NCI-H345 (cell line): ENCODE measurements at places on chromosomes 1 and 21.

- DNase-seq = no peak
Observed at GRCh38 chr1:27572019-27572678, 31.8 kb downstream of the AHDC1 start.

- DNase-seq = no peak
Observed at GRCh38 chr1:206703661-206704060, 19.0 kb downstream of the MAPKAPK2 start.

- no peak for DNase-seq
Observed at GRCh38 chr21:42146273-42146805, 72.6 kb upstream of the ABCG1 start.

- no peak for DNase-seq
Observed at GRCh38 chr1:3457910-3458883, 3.7 kb downstream of the ARHGEF16 start.

DNA sequence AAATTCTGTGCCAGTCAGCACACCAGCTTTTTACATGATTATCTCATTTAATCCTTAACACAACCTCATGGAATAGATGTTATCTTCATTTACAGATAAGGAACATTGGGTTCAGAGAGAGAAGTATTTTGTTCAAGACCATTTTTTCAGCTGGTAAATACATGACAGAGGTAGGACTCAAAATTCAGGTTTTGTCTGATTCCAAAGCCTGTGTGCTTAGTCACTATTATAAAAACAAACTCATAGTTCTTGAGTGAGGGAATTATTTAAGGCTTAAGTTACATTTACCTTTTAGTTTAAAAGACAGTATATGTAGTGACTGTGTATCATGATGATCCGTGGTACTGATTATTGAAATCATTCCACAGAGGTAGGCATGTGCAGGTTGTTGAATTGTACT, 125.2 kb downstream of the MAGI3 start:
- DNase-seq = no peak

DNA sequence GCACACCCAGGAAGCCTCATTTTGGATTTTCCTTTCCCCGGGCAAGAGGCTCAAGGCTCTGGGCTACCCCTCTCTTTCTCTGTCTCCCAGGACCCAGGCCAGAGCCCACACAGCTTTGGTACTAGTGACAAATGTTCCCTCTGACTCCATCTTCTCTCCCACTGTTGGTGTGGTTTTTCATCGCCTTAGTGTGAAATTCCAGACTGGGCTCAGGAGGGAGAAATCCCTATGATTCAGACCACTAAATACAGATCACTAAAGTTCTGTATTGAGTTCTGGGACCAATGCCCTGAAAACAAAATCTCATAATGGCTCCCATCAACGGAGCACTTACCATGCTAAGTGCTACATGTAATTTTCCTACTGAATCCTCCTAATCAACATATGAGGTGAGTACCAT, 26.1 kb downstream of the IQGAP3 start:
- no peak for DNase-seq

- no peak for DNase-seq
Observed at GRCh38 chr1:54894271-54894670, 7.3 kb upstream of the DHCR24 start.

- no peak for DNase-seq
Observed at GRCh38 chr1:162087574-162087973, 18.1 kb downstream of the NOS1AP start.

DNA sequence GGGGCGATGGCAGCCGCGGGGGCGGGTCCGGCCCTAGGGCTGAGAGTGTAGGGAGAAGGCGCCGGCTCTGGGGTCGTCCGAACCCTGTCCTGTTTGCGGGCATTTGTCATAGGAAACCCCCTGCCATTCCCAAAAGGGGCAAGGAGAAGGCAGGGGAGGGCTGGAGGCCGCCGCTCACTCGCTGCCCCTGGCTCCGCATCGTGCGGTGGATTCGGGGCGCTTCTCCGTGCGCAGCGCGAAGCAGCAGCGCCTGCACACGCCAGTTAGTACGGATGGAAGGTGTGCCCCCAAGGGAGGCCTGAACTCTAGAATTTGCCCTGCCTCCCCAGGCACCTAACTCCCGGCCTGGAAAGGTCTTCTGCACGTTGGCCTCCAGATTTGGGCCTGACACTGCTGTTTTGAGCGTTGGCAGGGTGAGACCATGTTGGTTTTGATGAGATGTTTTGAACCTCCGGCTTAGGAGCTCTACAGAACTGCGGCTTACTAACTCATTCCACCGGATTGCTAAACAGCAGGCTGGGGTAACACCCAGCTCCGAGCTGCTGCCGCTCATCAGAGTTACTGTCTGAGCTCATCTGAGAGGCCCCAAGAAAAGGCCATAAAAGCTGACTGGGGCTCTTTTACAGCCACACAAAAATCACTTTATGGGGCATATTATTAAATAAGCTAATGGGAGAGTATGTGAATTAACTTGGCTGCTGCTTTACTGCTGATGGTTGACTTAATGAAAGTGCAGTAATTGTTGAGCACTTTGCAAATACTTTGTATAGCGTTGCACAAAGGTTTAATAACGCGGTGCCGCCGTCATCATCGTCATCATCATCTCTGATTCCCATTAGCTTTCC, 987 bp downstream of the GPR137B start:
- DNase-seq = peak; percentile 10

- no peak for DNase-seq
Observed at GRCh38 chr1:208497866-208498541, 253.8 kb upstream of the PLXNA2 start.

DNA sequence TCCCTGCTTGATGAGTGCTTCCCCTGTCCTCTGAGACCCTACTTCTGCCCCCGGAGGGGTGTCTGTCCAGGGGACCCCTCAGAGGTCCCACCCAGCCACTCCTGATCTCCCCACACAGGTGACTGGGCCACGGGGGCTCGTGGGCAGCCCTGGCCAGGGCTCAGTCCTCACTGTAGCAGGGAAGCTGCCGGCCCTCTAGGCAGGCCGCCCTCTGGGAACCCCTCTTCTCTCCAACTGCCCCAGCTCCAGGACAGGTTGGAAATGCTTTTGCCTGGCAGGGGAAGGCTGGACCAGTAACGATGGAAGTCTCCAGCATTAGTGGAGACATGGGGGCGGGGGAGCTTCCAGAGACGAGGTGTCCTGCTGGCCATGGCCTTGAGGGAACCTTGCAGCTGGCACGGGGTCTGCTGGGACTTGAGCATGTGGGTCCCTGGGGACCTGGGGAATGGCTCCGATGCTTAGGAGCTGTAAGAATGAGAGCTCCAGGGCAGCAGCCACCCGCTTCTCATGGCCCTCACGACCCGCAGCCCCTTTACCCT, 3.1 kb upstream of the FNDC10 start:
- DNase-seq = no peak

DNA sequence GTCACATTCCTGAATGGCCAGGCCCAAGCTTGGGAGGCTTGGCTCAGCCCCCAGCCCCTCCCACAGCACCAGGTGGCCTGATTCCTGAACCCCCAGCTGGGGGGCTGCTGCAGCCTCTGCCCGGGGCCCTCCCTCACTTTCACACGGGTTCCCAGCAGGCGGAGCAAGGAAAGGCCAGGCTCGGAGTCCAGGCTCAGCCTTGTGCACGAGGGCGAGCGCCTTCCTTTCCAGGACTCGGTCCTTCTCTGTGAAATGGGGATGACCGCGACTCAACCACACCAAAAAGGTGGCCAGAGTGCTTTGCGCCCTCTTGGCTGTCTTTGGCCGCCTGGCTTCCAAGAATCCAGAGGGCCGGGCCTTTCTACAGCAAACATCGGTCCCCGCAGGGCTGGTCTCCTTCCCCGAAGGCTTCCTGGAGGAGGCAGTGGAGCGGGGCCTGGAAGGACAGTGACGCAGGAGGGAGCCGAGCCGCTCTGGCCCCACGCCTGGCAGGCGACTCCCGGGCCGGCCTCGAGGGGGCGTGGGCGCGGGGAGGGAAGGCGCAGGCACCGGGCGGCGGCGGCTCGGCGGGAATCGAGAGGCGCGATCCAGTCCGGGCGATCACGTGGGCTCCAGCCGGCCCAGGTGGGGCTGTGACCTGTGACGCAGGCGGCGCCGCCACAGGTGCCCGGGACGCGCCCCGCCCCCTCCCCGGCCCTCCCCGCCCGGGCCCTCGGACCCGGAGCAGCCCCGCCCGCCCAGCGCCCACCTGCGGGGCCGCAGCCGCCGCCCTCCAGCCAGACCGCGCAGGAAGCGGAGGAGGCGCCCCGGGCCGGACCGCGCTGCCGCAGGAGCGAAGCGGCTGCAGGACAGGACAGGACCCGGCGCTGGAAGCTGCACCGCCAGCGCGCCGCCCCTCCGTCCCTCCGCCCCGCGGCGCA, at the start of gene ARHGEF16:
TSS of gene ARHGEF16 (plus strand) at position 775 of the 920 bp plus-strand sequence. CDS start 8,420 bp downstream, outside the sequence.
- DNase-seq = peak; percentile 89

GRCh38 chr1:63230722-63231121, 91.6 kb upstream of the FOXD3 start:
- DNase-seq = no peak

DNA sequence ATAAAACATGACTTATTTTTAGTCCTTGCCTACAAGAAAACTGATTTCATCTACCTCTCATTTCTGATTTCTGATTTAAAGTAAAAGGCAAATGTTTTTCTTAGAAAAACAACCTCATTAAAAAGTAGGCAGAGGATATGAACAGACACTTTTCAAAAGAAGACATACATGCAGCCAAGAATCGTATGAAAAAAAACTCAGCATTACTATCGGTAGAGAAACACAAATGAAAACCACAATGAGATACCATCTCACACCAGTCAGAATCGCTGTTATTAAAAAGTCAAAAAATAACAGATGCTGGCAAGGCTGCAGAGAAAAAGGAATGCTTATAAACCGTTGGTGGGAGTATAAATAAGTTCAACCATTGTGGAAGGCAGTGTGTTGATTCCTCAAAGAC, 16.2 kb downstream of the ODR4 start:
- DNase-seq = no peak

DNA sequence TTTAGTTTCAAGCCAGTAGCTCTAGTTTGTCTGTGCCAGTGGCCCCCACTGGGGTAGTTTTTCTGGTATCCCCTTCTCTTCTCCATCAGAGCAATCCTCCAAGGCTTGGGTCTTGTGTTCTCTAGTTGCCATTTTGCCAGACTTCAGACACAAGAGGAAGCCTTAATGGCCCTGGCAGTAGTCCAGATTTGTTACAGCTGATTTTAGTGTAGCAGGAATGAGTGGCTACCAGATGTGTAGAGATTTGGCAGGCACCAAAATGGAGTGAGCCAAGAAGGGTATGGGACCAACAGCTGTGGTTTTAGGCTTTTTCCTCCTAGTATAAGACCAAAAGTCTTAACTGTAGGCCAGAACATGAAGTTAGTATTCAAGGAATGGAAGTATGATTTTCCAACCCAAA, 56.8 kb downstream of the ACP6 start:
- DNase-seq = peak; percentile 88

DNA sequence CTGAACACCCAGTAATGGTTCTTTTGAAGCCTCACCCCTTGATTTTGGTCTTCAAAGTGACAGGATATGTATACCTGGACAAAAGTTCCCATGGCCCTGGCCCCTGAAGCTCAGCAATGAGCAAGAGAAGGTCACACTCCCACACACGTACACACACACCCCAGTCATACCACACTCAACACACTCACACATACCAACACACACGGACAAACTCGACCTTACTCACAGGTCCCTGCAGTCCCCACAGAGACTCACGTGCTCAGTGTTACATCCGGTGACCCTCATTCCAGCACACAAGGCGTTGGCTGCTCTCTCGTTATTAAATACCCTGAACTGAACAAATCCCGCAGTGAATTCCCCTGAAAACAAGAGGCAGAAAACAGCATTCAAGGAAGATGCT, 5.9 kb downstream of the ITLN1 start:
- no peak for DNase-seq

- no peak for DNase-seq
Observed at GRCh38 chr21:45558044-45558721, 15.9 kb upstream of the SLC19A1 start.

GRCh38 chr1:1290238-1290731, 10.0 kb downstream of the SCNN1D start:
- peak; percentile 20 for DNase-seq

DNA sequence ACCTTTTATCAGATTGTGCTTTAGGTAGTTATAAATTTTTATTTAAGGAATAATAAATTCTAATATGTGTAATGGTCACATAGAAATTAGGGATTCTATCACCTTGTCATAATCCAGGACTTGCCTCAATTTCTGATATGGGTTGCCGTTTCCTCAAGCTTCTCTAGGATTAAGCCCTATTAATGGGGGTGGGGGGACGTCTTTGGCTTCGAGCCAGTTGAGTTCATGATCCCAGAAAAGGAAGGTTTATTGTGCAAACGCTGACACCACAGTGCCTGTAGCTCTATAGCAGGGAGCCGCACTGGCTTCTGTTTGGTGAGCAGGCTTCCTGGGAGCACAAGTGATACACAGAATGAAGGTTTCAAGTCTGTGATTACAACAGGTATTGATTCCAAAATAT, 22.0 kb upstream of the VAMP3 start:
- no peak for DNase-seq

DNA sequence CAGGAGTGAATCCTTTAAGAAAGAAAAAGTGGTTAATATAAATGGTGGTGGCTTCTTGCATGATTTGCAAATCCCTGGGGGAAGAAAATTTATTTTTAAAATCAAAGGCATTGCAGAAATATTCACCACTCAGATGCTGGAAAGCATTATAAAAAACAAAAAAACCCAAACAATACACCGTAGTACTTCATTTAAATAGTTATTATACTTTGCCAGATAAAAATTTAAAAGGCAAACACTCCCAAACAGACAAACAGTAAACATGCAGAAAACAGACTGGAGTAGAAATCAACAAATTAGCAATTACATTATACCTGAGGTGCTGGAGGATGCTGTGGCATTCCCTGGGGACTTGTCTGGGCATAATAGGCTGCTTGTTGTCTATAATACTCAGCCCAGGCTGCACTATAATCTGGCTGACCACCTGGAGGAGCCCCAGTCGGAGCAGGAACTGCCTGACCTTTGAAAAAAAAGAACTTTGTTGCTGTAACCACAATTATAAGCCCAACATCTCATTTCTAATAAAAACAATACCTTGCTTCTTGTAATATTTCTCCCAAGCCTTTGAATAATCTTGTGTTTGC, 29.9 kb downstream of the FUBP1 start:
- DNase-seq = no peak

GRCh38 chr1:215082532-215083382, at the start of gene KCNK2:
Gene KCNK2, plus strand, starts transcription at chr1:215082737. Its CDS starts 649 bp downstream, at chr1:215083386.
- DNase-seq = peak; percentile 39

DNA sequence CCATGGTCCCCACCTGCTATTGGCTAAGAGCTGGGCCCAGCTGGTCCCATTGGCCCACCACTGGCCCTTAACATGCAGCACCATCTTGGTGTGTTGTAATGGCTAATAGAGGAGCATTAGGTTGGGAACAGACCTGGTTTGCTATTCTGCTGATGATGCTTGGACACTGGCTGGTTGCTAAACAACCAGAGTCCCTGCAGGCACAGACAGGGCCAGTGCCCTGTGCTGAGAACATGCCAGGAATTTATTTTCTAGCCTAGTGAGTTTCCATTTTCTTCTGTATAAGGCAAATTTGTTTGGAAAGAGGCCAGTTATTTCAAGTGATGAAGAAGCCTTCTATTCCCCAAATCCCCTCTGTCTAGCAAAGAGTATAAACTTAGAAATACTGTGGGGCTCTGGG, 42.9 kb upstream of the TDRD10 start:
- DNase-seq = no peak
